Motor neuron (in vitro differentiated cells): ENCODE measurements at places on chromosomes 5 and 9.

DNA sequence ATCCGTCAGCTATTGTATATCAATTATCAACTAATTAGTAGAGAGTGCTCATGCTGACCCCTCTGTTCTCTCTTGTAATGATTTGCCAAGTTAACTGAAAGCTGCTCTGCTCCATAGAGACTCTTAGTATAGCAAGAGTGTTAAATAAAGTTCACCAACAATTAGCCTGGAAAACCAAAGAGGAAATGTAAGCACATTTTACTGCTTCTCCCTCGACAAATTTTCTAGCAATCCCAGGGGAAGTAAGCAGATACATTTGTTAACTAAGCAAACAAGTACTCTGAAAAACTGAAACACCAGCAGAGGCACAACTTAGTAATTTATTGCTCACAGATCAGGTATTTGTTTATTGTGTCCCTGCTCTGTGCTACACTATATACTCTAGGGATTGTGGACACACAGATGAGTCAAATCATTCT lies 162.2 kb downstream of the GLIS3 start:
- no peak for ATAC-seq

DNA sequence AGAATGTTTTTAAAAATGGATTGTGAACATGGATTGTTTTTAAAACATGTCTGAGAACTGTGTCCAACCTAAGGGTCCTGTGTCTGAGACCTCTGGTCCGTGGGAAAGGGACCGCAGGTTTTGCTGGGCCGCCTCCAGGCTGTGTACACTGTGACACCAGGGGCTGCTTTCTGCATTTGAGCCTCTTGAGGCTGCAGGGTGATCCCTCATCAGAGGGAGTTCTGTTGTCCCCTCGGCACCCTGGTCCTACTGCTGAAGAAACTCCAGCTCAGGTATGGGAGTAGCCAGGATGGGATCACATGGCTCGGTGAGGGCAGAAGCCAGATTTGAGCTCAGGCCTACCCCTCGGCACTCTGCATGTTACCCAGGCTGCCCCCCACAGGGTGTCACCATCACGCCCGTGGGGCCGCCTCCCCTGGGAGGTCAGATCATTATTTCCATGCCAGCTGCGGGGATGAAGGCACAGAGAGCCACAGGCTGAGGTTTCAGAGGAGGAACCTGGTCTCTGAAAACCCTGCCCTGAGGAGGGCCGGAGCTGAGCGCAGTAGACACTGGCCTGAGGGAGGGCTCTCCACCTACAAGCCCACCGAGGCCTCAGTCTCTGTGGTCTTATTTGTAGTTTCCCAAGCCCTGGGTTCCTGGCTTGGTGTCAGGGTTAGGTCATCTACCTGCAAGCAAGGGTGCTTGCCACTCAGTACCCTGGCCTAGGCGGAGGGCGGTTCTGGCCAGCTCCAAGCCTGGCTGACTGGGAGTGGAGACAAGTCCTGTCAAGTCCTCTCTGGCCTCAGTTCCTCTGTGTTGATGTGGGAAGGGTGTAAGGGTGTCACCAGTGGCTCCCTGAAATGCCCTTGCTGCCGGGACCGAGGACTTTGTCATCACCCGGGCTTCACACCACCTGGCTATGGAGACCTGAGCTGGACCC lies 2.8 kb downstream of the PRR7 start:
- no peak for ATAC-seq

DNA sequence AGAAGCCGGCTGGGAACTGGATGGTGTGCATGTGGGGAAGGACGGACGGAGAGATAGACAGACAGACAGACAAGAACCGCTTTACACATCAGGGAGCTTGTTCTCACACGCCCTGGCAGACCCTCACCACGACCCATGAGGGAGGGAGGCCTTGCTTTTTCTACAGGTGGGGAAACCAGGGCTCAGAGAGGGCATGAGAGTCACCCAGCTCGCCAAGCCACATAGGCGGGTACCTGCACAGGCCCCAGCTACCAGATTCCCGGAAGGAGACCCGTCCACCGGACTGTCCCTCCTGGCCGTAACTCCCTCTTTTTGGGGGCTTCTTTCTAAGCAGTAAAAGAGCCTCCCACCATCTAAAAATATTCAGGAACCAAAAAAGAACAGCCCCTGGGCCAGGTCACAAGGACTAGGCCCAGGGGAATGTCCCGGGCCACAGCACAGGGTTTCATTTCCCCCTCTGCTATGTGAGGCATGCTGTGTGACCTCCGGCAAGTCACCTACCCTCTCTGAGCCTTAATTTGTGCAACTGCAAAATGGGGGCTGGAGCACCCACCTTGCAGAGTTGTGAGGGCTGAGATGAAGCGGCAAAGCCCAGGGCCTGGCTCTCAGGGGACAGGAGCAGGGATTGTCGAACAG lies 84.4 kb upstream of the SARDH start:
- no peak for ATAC-seq

- ATAC-seq, result peak; percentile 83
Observed at GRCh38 chr5:130601-131131, 38.7 kb downstream of the PLEKHG4B start.

DNA sequence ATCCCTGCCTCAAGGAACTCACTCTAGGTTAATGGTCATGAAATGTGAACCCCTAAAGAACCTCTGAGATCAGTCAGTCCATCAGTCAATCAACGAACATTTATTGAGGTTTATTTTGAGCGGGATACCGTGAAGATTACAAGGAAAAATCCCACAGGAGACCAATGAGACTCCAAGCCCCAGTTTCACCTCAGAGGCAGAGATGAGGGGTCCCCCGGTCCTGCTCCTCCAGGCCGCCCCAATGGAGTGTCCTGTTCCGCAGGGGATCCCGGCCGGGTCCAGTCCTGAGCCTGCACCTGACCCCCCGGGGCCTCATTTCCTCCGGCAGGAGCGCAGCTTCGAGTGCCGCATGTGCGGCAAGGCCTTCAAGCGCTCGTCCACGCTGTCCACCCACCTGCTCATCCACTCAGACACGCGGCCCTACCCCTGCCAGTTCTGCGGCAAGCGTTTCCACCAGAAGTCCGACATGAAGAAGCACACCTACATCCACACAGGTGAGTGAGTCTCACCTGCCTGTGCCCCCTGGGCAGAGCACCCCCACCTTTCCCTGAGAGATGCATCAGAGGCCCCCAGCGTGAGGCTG lies 11.0 kb downstream of the GFI1B start:
- no peak for ATAC-seq

DNA sequence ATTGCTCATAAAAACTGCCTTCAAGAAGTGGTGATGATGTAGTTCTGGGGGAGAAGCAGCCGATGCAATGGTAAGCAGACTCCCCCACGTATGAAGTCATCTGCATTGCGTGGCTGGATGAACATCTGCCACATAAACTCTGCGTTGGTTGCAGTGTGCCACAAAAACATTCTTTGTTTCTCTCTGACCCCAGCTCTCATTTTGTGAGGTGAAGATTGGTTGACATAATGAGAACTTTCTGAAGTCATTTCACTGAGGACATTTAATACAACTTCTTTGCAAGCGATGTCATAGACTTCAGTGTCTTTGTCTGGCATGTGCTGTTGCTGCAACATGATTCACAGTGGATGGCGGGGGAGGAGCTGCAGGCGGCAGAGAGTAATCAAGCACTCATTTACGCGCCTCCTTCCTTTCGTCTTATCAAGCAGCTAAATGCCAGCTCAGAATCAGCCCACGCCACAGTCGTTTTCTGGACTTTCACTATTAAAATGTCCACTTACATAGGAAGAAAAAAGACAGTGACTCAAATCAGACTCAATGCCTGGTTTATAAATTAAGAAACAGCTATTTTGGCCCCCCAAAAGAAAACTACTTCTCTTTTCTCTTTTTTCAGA lies 91.5 kb upstream of the NFIL3 start:
- ATAC-seq, result peak; percentile 93
